ENCODE measurements at places on chromosomes 4 and X. TPM values are rescaled to one million over a fixed set of nuclear protein-coding genes. Genes with fewer than 3 reads are reported as not detected.

The BGN gene
- total RNA-seq, result 13.2 TPM

The SYTL4 gene
- total RNA-seq, result 37.1 TPM

The ARR3 gene
- total RNA-seq, result 3.3 TPM

The PAGE2 gene
- total RNA-seq, result not detected

DNA sequence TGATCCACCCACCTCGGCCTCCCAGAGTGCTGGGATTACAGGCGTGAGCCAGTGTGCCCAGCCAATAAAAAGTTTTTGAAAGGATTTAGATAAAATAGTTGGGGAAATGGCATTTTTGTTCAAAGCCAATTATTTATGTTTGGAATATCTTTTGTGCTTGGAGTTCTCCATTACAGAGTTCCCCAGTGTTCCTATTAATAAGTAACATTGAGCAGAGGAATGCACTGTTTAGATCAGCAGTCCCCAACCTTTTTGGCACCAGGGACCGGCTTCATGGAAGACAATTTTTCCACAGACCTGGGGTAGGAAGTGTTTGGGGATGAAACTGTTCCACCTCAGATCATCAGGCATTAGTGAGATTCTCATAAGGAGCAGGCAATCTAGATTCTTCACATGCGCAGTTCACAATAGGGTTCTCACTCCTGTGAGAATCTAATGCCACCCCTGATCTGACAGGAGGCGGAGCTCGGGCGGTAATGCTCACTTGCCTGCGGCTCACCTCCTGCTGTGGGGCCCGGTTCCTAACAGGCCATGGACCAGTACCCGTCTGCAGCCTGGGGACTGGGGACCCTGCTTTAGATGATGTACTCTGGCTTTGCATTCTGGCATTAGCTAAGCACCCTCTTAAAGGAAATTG, 8.3 kb downstream of the PKD2 start:
- no peak for DNase-seq
- H3K4me1 ChIP-seq, result no peaks in the 10 kb centered on the region
- no peak overlapping the region for H3K4me3 ChIP-seq
- no peaks in the 10 kb centered on the region for H3K27me3 ChIP-seq

DNA sequence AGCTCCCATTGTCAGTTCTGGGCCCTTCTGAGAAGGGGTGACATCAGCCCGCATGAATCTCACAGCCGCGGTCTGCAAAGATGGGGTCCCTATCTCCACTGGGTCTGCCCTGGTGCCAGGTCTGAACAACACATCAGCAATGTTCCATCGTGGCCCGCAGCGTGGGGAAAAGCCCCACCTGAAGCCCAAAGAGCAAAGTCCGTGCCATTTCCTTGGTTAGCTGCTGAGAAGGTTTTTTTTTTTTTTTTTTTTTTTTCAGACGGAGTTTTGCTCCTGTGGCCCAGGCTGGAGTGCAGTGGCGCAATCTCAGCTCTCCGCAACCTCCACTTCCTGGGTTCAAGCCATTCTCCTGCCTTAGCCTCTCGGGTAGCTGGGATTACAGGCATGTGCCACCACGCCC, 79.4 kb downstream of the DCTD start:
- H3K27me3 ChIP-seq, result no peaks in the 10 kb centered on the region
- no peaks in the 10 kb centered on the region for H3K36me3 ChIP-seq
- no peak overlapping the region for H3K4me3 ChIP-seq
- no peaks in the 10 kb centered on the region for H3K4me1 ChIP-seq

DNA sequence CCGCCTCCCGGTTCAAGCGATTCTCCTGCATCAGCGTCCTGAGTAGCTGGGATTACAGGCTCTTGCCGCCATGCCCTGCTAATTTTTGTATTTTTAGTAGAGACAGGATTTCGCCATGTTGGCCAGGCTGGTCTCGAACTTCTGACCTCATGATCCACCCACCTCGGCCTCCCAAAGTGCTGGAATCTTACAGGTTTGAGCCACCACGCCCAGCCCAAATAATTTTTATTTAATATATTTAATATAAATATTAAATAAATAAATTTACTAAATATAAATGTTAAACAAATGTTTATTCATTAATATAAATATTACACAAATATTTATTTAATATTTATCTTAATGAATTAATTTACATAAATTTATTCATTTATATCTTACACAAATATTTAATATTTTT, 120.2 kb downstream of the SHOX start:
- no peak overlapping the region for H3K4me3 ChIP-seq
- DNase-seq, result no peak
- H3K36me3 ChIP-seq, result no peaks in the 10 kb centered on the region
- no peaks in the 10 kb centered on the region for H3K27me3 ChIP-seq
- H3K27ac ChIP-seq, result no peak overlapping the region

DNA sequence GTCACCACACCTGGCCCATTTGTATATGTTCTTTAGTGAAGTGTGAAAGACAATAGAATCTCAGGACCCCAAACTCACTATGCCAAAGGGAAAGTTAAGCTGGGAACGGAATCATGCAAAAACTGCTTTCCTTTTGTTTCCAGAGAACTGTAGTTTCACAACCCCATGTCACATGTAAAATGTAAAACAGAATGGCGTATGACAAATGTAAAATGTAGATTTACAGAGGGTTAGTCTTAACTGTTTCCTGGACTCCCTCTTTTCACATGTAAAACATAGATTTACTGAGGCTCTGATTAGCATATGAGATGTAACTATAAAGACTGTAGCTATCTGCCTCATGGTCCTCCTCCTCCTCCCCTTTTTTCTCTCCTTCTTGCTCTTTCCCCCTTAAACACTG, 66.3 kb downstream of the ABLIM2 start:
- no peaks in the 10 kb centered on the region for H3K27me3 ChIP-seq
- no peaks in the 10 kb centered on the region for H3K4me1 ChIP-seq
- no peak for DNase-seq
- no peak overlapping the region for H3K4me3 ChIP-seq
- no peaks in the 10 kb centered on the region for H3K36me3 ChIP-seq

- no peaks in the 10 kb centered on the region for H3K27me3 ChIP-seq
- H3K4me1 ChIP-seq, result no peaks in the 10 kb centered on the region
- no peaks in the 10 kb centered on the region for H3K36me3 ChIP-seq
- no peak for DNase-seq
These were observed 287.3 kb downstream of the STK32B start for GRCh38 chr4:5338531-5338930.

Data from Peyer's patch (tissue), 4 donors.